ENCODE measurements at places on chromosomes 5 and 9. TPM values are rescaled to one million over a fixed set of nuclear protein-coding genes. Genes with fewer than 3 reads are reported as not detected.

PCDHAC2 gene
- not detected for polyA plus RNA-seq

IFNE gene
- not detected for polyA plus RNA-seq

FREM1 gene
- not detected for polyA plus RNA-seq

CXCL14 gene
- not detected for polyA plus RNA-seq

PCDHGA11 gene
- polyA plus RNA-seq, result 0.15 TPM

TXNDC8 gene
- polyA plus RNA-seq, result not detected

MEGF10 gene
- not detected for polyA plus RNA-seq

TRIM52 gene
- polyA plus RNA-seq, result 31.6 TPM

HRH2 gene
- polyA plus RNA-seq, result 0.49 TPM

FGF1 gene
- not detected for polyA plus RNA-seq

TMOD1 gene
- 2.8 TPM for polyA plus RNA-seq

PCDHGA9 gene
- polyA plus RNA-seq, result 0.29 TPM

SPINK14 gene
- polyA plus RNA-seq, result not detected

ZFP37 gene
- 2.5 TPM for polyA plus RNA-seq

INSL6 gene
- polyA plus RNA-seq, result 0.38 TPM

ABCA1 gene
- polyA plus RNA-seq, result 1.3 TPM

PCDHA9 gene
- not detected for polyA plus RNA-seq

GABRA1 gene
- not detected for polyA plus RNA-seq

IFNK gene
- not detected for polyA plus RNA-seq

PCDHB10 gene
- polyA plus RNA-seq, result not detected

IL9 gene
- polyA plus RNA-seq, result not detected

PTTG1 gene
- 19.1 TPM for polyA plus RNA-seq

MTAP gene
- polyA plus RNA-seq, result 19.3 TPM

WDR38 gene
- not detected for polyA plus RNA-seq

PFN3 gene
- not detected for polyA plus RNA-seq

FOXD4 gene
- polyA plus RNA-seq, result not detected

SNCAIP gene
- polyA plus RNA-seq, result not detected

SREK1IP1 gene
- 23.4 TPM for polyA plus RNA-seq

PNPLA7 gene
- 2.7 TPM for polyA plus RNA-seq

AUH gene
- polyA plus RNA-seq, result 15.7 TPM

SLCO6A1 gene
- polyA plus RNA-seq, result not detected

PITX1 gene
- polyA plus RNA-seq, result 0.38 TPM

GRIN1 gene
- not detected for polyA plus RNA-seq

TRIM7 gene
- 0.71 TPM for polyA plus RNA-seq

EEIG1 gene
- polyA plus RNA-seq, result 90.5 TPM

NR6A1 gene
- 0.03 TPM for polyA plus RNA-seq

PLK2 gene
- 1.5 TPM for polyA plus RNA-seq

LHX2 gene
- not detected for polyA plus RNA-seq

MLANA gene
- polyA plus RNA-seq, result not detected

ZNF462 gene
- polyA plus RNA-seq, result not detected

Data from IgD-negative memory B cell (primary cell).